CD4-positive, alpha-beta T cell (primary cell): ENCODE measurements at places on chromosomes 2 and 18.

GRCh38 chr18:39375066-39375465 lies 1809.5 kb upstream of the CELF4 start:
- no peak overlapping the region for H3K27ac ChIP-seq
- no peaks in the 10 kb centered on the region for H3K27me3 ChIP-seq
- H3K4me3 ChIP-seq: no peak overlapping the region
- no peak for DNase-seq

DNA sequence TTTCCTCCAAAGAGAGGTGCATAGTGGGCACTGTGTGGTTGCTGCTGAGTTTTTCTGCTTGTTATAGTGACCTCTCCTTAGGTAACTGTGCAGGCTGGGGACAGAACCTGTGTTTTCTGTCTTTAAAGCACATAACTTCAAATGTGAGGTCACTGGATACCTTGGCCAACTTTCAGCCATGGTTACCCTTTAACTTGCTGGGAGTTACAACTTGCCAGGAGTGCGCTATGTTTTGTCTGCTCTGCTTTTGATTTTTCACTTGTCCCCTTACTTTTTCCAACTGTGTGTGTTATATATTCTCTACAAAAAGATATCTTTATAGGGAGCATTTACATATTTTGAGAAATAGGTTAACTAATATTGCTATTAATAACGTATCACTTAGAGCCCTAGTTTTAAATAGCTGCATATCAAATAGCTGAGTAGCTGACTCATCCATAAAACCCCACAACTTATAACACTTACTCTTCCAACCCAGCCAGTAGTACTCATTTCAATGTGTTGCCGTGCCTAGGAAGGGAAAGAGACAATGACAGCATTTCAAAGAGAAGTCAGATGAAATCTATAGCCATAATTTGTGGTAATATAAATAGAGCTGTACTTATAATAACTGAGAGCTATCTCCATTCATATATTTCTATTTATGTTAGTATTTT lies 51.6 kb downstream of the DPP4 start:
- H3K27ac ChIP-seq: no peak overlapping the region
- H3K27me3 ChIP-seq: no peaks in the 10 kb centered on the region
- peaks cover 39% of the 10 kb centered on the region for H3K36me3 ChIP-seq
- H3K4me1 ChIP-seq: peaks cover 16% of the 10 kb centered on the region
- DNase-seq: no peak
- H3K4me3 ChIP-seq: no peak overlapping the region

DNA sequence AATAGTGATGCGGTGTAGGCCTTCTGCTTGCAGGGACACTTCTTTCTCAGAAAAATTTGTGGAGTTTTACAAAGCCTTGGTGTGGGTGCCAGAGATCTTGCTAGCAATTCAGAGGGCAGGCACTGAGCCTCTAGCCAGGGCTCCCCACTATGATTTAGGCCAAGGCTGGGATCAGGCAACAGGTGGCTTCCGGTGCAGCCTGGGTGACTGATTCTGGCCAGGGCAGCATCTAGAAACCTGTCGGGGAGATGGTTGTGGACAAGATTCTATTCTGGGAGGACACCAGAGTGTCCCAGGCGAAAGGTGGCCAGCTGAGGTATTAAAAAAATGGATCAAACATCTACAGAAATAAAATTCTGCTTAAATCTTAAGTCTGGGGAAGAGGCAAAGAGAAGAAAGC lies 21.5 kb upstream of the TNP1 start:
- no peaks in the 10 kb centered on the region for H3K36me3 ChIP-seq
- no peaks in the 10 kb centered on the region for H3K27me3 ChIP-seq
- no peak overlapping the region for H3K27ac ChIP-seq
- H3K4me1 ChIP-seq: no peaks in the 10 kb centered on the region

DNA sequence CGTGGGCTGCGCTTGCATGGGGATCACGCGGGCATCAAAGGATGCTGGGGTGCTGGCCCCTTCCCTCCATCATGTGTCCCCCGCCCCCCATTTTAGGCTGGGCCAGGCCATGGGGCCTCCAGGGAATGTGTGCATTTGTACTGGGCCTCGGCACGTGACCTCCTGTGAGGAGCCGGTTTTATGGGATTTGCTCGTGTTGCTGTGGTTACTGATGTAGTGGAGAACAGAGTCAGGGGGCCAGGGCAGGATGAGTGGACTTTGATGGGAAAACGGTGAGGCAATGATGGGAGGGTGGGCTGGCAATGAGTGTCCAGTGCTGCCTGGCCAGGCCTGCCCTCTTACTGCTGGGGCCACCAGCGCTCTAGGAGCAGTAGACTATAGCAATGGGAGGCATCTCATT lies 257.7 kb downstream of the LOXHD1 start:
- H3K27me3 ChIP-seq: no peaks in the 10 kb centered on the region
- no peak overlapping the region for H3K4me3 ChIP-seq
- no peaks in the 10 kb centered on the region for H3K4me1 ChIP-seq
- DNase-seq: no peak

DNA sequence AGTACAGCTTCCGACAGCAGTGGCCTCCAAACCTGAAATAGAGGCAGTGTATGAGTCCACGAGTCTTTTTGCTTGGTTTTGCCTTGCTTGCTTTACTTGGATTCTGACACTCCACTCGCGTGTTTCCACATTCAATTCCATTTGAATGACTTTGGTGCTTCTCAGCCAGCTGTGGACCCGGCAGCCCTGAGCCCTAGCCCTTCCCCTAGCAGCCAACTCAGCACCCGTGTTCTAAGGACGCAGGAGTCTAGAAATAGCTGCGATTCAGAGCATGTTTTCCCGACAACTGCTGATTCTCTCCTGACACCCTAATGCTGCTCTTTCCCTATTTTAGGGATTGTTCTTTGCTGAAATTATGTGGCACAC lies 20.6 kb downstream of the LRRFIP1 start:
- no peaks in the 10 kb centered on the region for H3K36me3 ChIP-seq
- H3K4me1 ChIP-seq: no peaks in the 10 kb centered on the region
- DNase-seq: no peak
- no peak overlapping the region for H3K27ac ChIP-seq
- H3K27me3 ChIP-seq: no peaks in the 10 kb centered on the region

DNA sequence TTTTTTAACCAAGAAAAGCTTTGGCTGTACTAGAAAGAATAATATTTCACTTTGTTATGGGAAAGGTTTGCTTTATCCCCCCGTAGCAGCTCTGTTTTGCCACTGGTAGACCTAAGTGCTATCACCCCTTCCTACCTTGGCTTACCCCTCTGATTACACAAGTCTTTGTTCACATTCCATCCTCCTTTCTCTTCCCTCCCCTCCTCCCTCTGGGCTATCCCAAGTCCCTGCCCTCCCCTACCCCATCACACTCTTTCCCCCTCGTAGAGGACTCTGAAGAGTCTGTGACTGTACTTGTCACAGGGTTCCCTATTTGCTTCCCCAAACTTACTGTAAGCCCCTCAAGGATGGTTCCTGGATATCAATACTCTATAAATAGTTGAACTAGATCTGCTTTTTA lies 152.9 kb upstream of the NOSTRIN start:
- H3K27ac ChIP-seq: no peak overlapping the region
- H3K4me3 ChIP-seq: no peak overlapping the region
- no peaks in the 10 kb centered on the region for H3K4me1 ChIP-seq
- H3K27me3 ChIP-seq: no peaks in the 10 kb centered on the region
- DNase-seq: no peak

- no peak overlapping the region for H3K4me3 ChIP-seq
- peaks cover 3% of the 10 kb centered on the region for H3K27me3 ChIP-seq
- no peak for DNase-seq
- no peaks in the 10 kb centered on the region for H3K36me3 ChIP-seq
- no peak overlapping the region for H3K27ac ChIP-seq
Measured at GRCh38 chr2:100248044-100248330, 74.3 kb downstream of the LONRF2 start.

DNA sequence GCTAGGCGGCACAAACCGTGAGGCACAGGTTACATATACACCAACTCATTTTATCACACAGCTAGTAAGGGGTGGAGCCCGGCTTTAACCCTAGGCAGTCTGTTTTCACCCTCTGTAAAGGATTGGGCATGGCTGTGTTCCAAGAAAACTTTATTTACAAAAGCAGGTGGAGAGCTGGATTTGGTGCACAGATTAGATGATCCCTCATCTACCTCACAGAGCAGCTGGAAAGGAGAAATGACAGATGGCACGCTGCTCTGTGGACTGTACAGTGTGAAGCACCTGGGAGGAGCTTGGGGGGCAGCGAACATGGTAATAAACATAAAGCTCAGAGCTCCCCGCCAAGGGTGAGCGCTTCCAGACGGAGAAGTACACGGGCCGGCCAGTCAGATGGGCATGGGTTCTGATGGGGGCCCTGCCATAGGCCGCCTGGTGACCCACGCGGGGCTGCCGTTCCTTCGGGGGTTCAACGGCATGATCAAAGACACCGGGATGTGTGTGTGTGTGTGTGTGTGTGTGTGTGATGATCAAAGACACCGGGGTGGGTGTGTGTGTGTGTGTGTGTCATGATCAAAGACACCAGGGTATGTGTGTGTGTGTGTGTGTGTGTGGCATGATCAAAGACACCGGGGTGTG lies 862 bp upstream of the TMEM177 start:
- H3K4me3 ChIP-seq: peak overlapping the region; percentile 97
- peak; percentile 11 for DNase-seq
- peaks cover 27% of the 10 kb centered on the region for H3K4me1 ChIP-seq
- peaks cover 18% of the 10 kb centered on the region for H3K36me3 ChIP-seq
- peak overlapping the region; percentile 40 for H3K27ac ChIP-seq

- no peak overlapping the region for H3K27ac ChIP-seq
- no peaks in the 10 kb centered on the region for H3K36me3 ChIP-seq
- no peak overlapping the region for H3K4me3 ChIP-seq
- no peaks in the 10 kb centered on the region for H3K27me3 ChIP-seq
Measured at GRCh38 chr2:128644156-128644555, 325.5 kb upstream of the HS6ST1 start.

DNA sequence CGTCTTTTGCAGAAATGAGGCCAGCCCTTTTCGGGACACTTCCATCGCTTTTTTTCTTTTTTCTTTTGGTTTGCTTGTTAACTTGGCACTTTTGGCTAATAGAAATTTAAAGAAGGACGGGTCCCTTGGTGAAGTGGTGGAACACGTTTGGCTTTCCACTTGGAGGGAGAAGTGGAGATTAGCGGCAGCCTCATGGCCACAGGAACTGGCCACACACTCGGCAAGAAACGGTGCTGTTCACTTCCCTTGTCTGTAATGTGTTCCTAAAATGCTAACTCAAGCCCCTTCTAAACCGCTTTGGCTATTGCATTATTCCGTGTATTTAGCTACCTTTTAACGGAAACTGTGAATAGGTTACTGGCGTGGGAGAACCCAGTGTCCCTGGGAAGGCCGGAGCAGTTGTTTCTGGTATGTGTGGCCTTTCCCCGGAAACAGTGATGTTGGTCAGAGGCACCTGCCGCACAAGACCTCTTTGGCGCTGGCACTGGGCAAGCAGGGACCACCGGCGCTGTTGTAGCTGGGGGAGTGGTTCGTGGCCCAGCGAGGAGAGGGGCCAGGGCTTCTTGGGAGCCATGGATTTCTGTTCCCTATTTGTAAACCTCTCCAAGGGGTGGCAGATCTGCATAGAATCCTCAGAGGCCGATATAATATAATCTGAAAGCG lies 981 bp downstream of the RAMP1 start:
- no peaks in the 10 kb centered on the region for H3K36me3 ChIP-seq
- peaks cover 45% of the 10 kb centered on the region for H3K27me3 ChIP-seq
- DNase-seq: no peak
- H3K4me1 ChIP-seq: peaks cover 20% of the 10 kb centered on the region

DNA sequence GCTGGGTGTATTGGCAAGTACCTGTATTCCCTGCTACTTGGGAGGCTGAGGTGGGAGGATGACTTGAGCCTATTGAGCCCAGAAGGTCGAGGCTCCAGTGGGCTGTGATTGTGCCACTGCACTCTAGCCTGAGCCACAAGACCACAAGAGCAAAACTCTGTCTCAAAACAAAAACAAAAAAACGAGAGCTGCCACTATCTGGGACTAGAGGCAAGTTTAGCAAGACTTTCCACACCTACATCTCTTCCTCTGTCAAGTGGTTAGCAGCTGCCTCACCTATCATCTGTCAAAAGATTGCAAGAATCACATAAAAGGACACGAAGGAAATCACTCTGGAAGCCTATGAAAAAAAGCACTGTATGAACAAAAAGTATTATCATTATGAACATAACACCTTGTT lies 55.2 kb upstream of the RIOK3 start:
- no peaks in the 10 kb centered on the region for H3K36me3 ChIP-seq
- H3K4me1 ChIP-seq: peaks cover 8% of the 10 kb centered on the region
- no peak overlapping the region for H3K4me3 ChIP-seq
- no peak overlapping the region for H3K27ac ChIP-seq

- H3K36me3 ChIP-seq: no peaks in the 10 kb centered on the region
- no peak overlapping the region for H3K27ac ChIP-seq
- no peak overlapping the region for H3K4me3 ChIP-seq
- no peaks in the 10 kb centered on the region for H3K4me1 ChIP-seq
- H3K27me3 ChIP-seq: no peaks in the 10 kb centered on the region
- no peak for DNase-seq
Measured at GRCh38 chr2:173822889-173823542, 142.2 kb downstream of the SP3 start.

- DNase-seq: no peak
- no peak overlapping the region for H3K4me3 ChIP-seq
- H3K27ac ChIP-seq: no peak overlapping the region
- H3K4me1 ChIP-seq: no peaks in the 10 kb centered on the region
- H3K27me3 ChIP-seq: no peaks in the 10 kb centered on the region
Measured at GRCh38 chr2:102841107-102841840, 79.4 kb downstream of the TMEM182 start.

DNA sequence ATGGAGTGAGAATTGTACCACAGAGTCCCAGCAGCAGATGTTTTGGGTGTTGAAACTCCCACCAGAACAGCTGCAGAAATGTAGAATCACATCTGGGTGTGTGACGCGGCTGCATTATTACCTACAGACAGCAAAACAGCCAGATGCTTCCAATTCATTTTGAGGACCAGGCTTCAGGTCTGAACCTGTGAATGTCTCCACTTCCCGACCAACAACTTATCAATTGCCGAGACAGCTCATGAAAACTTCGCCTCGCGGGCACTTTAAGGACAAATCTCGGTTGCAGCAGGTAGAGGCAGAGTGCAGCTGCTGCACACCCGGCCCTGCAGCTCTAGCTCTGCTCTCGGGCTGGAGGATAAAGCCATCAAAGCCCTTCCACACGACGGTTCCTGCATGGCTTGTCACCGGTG lies 202.0 kb downstream of the HRH4 start:
- peaks cover 17% of the 10 kb centered on the region for H3K4me1 ChIP-seq
- no peaks in the 10 kb centered on the region for H3K36me3 ChIP-seq
- no peaks in the 10 kb centered on the region for H3K27me3 ChIP-seq
- no peak overlapping the region for H3K27ac ChIP-seq
- DNase-seq: no peak
